ENCODE measurements at places on chromosomes 6 and 20.

- peak; percentile 46 for DNase-seq
Measured at GRCh38 chr6:127302728-127303660, 36.3 kb downstream of the RNF146 start.

DNA sequence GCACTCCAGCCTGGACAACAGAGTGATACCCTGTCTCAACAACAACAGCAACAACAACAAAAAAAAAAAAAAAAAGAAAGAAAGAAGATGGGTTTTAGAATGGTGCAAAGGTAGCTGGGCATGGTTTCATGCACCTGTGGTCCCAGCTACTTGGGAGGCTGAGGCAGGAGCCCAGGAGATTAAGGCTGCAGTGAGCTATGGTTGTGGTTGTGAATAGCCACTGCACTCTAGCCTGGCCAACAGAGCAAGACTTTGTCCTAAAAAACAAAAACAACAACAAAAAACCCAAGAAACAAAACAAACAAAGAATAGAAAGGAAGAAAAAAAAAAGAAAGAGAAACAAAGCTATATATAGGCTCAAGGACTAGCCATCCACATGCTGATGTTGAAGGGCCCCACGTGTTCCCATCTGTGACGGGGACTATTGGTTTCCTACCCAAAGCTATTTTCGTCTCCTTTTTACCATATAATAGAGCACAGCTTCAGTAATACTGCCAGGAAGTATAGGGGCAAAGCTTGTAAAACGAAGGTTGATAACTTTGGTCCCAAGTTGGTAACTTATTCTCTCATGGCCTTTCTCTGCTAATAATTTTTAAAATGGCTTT, 7.9 kb upstream of the EEF1E1 start:
- DNase-seq, result no peak

DNA sequence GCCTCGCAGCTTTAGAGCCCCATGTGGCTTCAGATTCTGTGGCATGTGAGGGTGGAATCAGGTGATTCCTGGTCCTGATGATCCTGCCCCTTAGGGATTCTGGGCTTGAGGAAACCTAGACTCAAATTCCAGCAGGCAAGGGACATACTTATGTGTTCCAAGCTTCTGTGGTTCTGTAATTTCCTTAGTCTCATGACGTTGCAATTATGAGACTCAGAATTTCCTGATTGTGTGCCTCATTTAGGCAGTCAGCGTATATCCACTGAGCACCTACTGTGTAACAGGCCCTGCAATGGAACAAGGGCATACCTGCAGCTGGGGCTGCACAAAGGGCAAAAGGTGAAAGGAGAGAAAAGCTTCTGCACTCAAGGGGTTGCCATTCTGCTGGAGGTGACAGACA, 11.6 kb upstream of the BPIFB4 start:
- DNase-seq, result no peak

DNA sequence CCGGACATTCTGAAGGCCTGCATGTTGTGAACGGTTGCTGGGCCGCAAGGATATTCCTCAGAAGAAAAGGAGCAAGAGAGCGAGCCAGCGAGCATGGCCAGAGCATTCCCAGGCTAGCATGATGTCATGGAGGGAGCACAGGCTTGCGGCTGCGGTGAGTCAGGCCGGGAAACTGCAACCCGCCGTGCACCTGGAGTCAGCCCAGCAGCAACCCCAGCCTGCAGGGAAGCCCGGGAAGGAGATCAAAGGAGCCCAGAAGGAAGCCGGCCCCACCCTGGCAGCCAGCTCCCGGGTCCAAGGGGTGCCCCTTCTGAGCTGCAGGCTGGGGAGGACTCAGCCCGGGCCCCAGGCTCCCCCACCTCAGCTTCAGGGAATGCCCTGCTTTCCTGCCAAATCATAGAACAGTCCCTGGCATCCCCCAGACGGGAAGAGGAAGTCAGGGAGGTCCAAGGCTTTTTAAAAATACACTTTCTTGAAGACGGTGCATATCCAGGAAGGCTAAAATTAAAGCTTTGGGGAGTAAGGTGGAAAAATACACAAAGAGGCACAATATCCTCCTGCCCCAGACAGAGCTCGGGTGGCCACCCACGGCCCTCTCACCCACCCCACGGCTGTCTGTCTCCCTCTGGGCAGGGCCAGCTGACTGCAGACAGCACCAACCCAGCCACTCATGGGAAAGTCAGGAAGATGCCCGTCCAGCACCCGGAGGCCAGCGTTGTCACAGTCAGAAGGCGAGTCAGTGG, 53.7 kb downstream of the BMP7 start:
- no peak for DNase-seq

- no peak for DNase-seq
Measured at GRCh38 chr20:11958855-11959254, 41.2 kb downstream of the BTBD3 start.

DNA sequence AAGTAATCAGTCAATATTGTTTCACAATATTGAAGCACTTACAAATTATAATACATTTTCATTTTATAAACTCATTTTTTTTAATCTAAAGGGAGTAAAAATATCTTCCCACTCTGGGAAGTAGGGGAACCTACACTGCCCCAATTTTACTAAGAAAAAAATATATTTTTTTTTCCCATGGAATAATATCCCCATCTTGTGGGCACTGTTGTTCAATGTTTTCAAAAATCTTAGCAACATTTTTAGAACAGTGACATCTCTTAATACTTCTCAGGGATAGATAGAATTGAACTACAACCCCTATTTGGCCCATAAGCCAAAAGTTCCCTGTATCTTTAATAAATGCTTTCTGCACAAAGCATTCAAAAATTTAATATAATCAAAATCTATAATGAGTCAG, 42.9 kb downstream of the ARHGAP18 start:
- no peak for DNase-seq

GRCh38 chr20:37913567-37914366, 10.8 kb downstream of the VSTM2L start:
- DNase-seq, result no peak

- DNase-seq, result no peak
Measured at GRCh38 chr6:37092923-37093727, 76.8 kb upstream of the PIM1 start.

- no peak for DNase-seq
Measured at GRCh38 chr6:32761072-32761471, 2.3 kb downstream of the HLA-DQB2 start.

DNA sequence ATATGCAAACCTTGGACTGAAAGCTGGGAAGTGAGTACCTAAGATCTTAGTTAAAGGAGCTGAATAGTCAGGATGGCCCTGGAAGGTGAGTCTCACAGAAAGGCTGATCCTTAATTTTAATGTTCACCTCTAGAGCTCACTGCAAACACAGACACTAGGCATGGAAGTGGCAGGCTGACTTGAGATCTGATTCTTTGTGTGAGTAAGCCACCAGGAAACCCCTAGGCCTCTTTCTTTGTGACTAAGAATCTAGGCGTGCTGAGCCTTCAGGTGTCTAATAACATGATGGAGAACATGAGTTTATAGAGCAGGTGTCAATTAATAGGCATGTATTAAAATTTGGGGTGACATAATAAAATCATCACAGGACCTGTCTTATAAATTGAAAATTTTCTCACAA, 642.2 kb downstream of the EYS start:
- DNase-seq, result no peak

- DNase-seq, result no peak
Measured at GRCh38 chr6:77231438-77232305, 231.6 kb downstream of the HTR1B start.

DNA sequence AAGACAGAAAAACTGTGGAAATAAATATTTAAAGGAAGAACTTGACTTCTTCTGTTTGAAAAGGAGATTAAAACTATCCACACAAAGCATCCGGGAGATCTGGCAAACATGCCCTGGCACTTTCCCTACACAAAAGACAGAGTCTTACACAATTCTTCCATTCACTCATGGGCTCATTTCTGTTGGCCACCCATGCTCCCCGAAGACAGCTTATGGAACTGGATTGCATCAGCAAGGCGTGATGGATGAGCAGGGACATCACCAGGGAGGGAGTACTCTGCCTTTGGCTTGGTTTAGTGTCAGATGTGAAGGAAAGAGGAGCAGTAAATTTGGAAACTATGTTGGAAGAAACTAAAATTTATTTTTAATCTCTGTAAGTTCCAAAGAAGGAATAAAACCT, 379.3 kb downstream of the CD109 start:
- no peak for DNase-seq

All from naive thymus-derived CD8-positive, alpha-beta T cell (primary cell).